ENCODE measurements at places on chromosomes 12 and 14.

DNA sequence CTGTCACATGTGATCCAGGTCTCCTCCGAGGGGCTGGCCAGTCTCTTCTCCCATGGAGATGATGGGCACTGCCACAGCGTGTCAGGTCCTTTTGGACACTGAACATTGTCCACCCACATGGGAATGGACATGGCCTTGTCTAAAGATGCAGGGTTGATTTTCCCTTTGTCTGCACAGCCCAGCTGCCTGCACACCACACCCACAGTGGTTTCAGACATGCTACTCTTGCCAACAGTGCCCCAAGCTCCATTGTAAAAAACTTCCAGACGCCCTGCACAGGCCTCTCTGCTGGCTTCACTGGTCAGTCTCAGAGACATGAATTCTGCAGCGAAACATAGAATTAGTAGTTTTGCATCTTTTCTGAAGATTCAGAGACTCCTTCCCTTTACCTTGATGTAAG lies 18.5 kb downstream of the CD163 start:
- DNase-seq = no peak

DNA sequence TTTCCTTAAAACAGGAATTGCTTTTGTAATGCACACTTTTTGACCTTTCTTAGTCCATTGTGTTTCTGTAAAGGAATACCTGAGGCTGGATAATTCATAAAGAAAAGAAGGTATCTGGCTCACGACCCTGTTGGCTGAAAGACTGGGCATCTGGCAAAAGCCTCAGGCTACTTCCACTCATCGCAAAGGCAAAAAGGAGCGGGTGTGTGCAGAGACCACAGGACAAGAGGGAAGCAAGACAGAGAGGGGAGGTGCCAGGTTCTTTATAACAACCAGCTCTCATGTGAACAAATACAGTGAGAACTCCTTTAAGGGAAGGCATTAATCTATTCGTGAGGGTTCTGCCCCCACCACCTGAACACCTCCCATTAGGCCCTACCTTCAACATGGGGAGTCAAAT lies 182.1 kb downstream of the C12orf50 start:
- no peak for DNase-seq

DNA sequence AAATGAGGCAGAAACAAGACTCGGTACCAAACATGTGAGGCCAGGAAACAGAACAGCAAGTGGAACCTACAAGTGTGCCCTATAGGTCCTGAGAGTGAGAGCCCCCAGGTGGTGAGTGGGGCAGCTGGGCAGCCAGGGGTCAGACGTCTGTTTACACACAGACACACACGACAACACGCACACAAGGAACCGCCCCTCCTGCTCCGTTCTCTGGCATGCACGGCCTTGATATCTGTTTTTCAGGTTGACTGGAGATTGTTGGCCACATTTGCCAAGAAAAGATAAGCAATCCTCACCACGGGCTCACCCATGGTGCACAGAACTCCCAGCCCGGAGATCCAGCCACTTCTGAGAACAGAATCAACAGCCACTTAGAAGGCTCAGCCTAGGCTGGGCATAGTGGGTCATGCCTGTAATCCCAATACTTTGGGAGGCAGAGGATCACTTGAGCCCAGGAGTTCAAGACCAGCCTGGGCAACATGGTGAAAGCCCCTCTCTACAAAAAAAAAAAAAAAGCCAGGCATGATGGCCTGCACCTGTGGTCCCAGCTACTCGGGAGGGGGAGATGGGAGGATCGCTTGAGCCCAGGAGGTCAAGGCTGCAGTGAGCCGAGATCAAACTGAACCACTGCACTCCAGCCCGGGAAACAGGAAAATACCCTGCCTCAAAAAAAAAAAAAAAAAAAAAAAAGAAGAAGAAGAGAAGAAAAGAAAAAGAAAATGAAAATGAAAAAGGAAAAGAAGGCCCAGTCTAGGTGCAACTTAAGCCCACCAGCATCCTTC lies 19.4 kb upstream of the EIF5 start:
- no peak for DNase-seq

GRCh38 chr14:24258119-24258518 lies 4.9 kb downstream of the TGM1 start:
- no peak for DNase-seq

- no peak for DNase-seq
These were observed 13.1 kb downstream of the ASIC1 start for GRCh38 chr12:50070314-50071060.

GRCh38 chr12:113751513-113751912 lies 214.6 kb downstream of the RBM19 start:
- no peak for DNase-seq

GRCh38 chr14:24688030-24688658 lies 54.2 kb upstream of the GZMB start:
- DNase-seq = no peak

GRCh38 chr12:55829967-55830600 lies 697 bp upstream of the DNAJC14 start:
- no peak for DNase-seq

- no peak for DNase-seq
These were observed 35.0 kb upstream of the BEGAIN start for GRCh38 chr14:100622224-100622623.

DNA sequence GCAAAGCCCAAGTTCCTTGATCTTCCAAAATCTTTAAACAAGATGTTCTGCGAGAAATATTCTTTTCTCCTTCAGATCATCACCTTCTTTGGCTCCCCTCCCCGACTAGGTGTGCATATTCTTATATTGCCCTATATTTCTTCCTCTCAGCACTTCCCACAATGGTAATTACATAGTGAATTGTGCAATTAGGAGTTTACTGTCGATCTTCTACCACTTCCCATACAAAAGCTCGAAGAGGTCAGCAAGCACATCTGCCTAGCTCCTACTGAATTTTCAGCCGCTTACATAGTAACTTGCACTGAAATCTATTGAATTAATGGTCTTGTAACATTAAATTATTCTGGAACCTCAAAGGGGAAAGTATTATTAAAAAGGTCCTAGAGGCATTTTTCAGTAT lies 16.7 kb downstream of the OSBPL8 start:
- no peak for DNase-seq

DNA sequence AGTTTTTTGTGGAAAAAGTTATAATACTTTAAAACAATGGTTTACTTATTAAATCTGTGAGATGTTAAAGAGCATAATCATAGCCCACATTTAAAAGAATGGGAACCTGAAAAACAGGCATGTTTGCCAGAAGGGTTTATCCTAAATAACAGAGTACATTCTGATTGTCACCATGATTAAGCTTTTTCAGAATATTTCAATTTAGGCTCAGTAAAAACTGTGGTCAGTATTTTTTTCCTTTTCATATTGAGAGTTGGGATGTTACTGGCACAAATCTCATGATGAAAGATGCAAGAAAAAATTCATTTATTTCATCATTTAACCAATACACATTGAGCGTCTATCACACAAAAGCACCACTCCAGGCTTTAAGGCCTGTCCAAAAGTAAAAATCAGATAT lies 18.6 kb downstream of the EPS8 start:
- DNase-seq = no peak

DNA sequence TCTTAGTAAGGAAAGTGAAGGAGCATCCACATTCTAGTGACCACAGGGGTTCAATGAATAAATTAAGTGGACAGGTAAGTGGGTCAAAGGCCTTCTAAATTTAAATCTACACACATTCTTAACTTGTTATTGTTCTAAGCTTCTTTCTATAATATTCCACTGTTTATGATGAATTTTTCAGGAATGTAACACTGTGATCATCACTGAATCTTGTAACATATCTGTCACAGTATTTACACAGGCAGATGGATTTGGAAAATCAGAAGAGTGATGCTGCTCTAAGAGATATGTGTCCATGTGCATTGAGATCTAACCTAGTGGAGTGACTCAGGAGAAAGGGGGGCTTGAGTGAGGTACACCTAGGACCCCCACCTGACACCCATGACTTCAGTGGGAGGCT lies 115.4 kb upstream of the OVCH1 start:
- no peak for DNase-seq

DNA sequence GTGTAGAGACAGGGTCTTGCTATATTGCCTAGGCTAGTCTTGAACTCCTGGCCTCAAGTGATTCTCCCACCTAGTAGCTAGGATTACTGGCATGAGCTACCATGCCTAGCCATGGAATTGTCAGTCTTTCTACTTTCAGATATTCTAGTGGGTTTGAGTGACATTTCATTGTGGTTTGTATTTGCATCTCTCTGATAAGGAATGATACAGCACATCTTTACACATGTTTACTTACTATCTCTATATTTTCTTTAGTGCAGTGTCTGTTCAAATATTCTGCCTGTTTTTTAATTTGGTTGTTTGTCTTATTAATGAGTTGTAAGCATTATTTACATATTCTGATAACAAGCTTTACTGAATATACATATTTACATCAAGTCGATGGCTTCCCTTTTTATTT lies 73.6 kb downstream of the CMKLR1 start:
- DNase-seq = no peak

GRCh38 chr12:19432309-19433170 lies 6.8 kb upstream of the AEBP2 start:
- DNase-seq = no peak

GRCh38 chr14:53683229-53683628 lies 273.4 kb downstream of the BMP4 start:
- DNase-seq = no peak

DNA sequence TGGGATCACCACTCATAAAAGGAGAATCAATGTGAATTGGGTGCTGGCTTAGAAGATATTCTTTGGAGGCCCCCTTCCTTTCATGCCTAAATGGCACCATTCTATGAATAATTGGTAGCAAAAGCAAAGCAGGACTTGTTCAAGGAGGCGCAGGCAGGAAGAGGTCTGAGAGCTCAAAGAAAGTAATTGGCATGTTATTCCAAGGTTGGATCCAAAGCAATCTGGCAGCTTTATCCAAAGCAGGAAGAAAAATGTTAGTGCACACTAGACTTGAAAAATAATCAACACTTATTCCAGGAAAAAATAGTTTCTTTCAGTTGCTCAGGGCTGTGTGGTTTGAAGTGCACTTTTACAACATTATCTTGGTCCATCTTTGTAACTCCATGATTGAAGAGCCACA lies 326.4 kb downstream of the NUAK1 start:
- DNase-seq = no peak

DNA sequence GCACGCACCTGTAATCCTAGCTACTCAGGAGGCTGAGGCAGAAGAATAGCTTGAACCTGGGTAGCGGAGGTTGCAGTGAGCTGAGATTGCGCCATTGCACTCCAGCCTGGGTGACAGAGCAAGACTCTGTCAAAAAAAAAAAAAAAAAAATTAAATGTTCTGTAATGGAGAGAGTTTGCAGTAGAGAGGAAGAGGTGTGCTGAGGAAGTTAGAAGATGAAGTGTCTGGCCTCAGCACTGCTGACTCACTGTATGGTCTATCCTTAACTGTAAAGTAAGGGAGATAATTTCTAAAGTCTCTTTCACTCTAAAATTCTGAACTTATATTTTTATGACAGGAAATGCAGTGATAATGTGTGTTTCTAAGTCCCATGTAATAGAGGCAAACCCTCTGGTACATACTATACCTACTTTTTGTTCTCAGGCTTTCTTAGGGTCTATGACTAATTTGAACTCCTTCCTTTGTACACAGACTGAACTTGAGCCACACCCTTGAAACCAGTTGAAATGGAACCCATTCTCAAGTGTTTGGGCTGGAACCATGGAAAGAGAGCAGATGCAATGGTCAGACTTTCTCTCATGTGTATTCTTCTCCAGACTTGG lies 278.1 kb upstream of the FAR2 start:
- DNase-seq = no peak

GRCh38 chr12:72485017-72485701 lies 213.0 kb downstream of the TRHDE start:
- DNase-seq = no peak

- DNase-seq = no peak
These were observed 12.6 kb downstream of the C12orf43 start for GRCh38 chr12:121003650-121004049.

- DNase-seq = peak; percentile 94
These were observed 24.6 kb upstream of the ITPR2 start for GRCh38 chr12:26857465-26858176.

DNA sequence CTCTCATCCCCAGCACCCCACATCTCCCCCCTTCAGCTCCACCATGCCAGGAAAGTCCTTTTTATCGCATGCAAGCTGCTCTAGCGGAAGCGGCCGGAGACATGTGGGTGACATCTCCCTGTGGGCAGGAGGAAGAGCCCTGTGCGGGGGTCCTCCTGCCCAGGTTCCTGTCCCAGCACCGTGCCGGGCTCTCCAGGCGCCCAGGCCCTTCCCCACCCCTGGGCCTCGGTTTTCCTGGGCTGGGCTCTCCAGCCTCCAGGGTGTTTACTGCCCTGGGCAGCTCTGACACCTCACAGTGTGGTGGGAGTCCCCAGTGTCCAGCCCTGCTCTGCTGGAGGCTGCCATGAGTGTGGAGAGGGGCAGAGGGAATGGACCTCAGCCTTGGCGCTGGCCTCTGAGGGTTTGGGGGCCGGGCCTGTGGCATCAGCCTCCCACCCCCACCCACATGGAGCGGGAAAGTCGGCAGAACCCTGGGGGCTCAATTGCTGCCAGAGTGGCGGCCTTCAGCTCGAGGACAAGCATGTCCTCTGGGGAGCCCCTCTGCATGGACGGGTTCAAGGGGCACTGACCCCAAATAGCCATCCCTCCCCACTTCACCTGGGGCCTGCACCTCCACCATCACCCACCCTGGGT lies 16.9 kb downstream of the ASPG start:
- DNase-seq = no peak

DNA sequence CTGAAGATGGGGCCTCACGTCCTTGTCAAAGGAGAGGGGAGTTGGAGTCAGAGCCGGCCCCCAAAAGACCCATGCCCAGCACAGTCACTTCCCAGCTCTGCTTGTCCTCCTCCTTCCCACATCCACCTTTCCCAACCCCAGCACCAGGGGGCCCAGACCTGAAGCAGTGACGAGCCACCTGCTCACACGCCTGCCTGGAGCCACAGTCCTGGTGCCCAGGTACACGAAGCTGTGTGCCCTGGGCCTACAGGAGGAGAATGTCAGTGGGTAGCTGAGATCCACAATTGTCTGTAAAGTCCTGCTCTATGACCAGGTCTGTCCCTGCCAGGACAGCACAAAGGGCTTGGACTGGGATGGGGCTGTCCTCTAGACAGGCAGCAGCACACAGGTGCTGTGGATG lies 126.8 kb upstream of the PZP start:
- DNase-seq = no peak

DNA sequence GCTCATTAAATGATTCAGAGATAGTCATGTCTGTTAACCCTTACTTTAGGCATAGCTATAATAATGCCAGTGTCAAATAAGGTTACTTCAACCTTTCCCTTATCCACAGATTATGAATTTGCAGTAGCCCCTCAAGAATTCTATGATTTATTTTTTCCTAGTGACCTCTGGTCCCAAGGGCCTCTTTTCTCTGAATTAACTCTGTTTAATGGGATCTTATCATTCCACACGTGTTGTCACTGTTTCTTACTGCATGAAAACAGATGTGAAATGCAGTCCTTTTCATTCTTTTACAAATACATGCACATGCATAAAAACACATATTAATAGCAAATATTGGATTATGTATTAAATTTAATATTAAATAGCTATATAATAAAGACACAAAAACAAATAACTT lies 667.7 kb upstream of the FOXG1 start:
- no peak for DNase-seq

All from glomerular endothelial cell (primary cell).